ENCODE measurements at places on chromosomes 2 and 18.

DNA sequence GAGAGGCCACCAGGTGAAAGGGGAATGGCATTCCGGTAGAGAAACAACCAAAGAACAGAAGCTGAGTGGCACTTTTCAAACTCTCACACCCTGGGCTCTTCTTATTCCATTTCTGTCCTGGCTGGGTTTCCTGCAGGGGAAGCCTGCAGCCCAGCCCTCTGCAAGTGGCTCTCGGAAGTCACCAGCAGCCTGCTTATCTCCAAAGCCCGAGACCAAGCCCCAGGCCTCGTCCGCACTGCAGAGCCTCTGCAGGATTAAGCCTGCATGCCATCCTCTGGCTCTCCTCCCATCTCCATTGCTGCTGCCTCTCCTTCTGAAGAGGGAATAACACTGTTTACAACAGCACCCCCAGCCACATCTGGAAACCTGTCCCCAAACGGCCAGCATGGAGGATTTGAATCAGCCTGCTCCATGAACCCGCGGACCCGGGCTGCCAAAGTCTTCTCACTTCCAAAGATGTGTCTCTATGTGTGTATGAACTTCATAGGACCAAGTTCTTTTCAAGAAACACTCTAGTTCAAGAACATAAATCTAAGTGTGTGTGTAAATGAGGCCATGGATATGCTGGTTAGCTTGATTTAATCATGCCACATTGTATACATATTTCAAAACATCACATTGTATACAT, 54.2 kb downstream of the DIPK1C start:
- no peak overlapping the region for H3K27ac ChIP-seq
- peaks cover 15% of the 10 kb centered on the region for H3K4me1 ChIP-seq
- H3K36me3 ChIP-seq = no peaks in the 10 kb centered on the region
- H3K4me3 ChIP-seq = no peak overlapping the region

GRCh38 chr2:37052600-37053332, 31.4 kb downstream of the HEATR5B start:
- no peaks in the 10 kb centered on the region for H3K27me3 ChIP-seq
- H3K4me3 ChIP-seq = no peak overlapping the region
- H3K27ac ChIP-seq = no peak overlapping the region
- no peaks in the 10 kb centered on the region for H3K4me1 ChIP-seq

GRCh38 chr2:8116661-8117060, 565.2 kb upstream of the ID2 start:
- no peaks in the 10 kb centered on the region for H3K36me3 ChIP-seq
- peaks cover 2% of the 10 kb centered on the region for H3K27me3 ChIP-seq
- no peak for DNase-seq
- H3K4me3 ChIP-seq = no peak overlapping the region
- peaks cover 19% of the 10 kb centered on the region for H3K4me1 ChIP-seq

DNA sequence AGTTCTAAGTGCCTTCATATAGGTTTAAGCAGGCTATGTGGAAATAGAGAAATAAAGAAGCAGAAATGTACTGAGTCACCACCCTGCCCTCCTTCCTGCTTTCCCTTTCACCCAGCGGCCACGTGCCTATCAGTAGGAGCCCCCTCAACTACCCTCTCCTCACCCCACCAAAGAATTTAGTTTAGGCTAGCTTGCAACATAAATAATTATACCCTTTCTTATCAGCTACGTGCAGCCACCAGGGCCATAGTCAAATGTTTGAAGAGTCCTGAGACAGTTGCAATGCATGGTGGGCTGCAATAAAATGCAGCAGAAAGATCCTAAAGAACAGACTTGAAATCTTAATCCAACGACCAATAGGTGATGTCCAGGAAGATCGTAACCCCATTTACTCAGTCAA, 101.2 kb downstream of the RTP5 start:
- H3K36me3 ChIP-seq = peaks cover 12% of the 10 kb centered on the region
- peaks cover 23% of the 10 kb centered on the region for H3K4me1 ChIP-seq
- H3K27me3 ChIP-seq = no peaks in the 10 kb centered on the region
- no peak overlapping the region for H3K4me3 ChIP-seq
- no peak for DNase-seq

- no peaks in the 10 kb centered on the region for H3K36me3 ChIP-seq
- no peak overlapping the region for H3K4me3 ChIP-seq
- no peaks in the 10 kb centered on the region for H3K4me1 ChIP-seq
- H3K27me3 ChIP-seq = no peaks in the 10 kb centered on the region
- H3K27ac ChIP-seq = no peak overlapping the region
- DNase-seq = peak; percentile 81
Observed at GRCh38 chr2:31333527-31334183, 80.9 kb downstream of the XDH start.

GRCh38 chr18:72727776-72728175, 140.0 kb downstream of the NETO1 start:
- no peaks in the 10 kb centered on the region for H3K4me1 ChIP-seq
- no peak overlapping the region for H3K4me3 ChIP-seq
- DNase-seq = no peak
- H3K27me3 ChIP-seq = no peaks in the 10 kb centered on the region
- H3K36me3 ChIP-seq = no peaks in the 10 kb centered on the region

GRCh38 chr2:168662651-168663208, 139.7 kb upstream of the NOSTRIN start:
- DNase-seq = no peak
- no peak overlapping the region for H3K27ac ChIP-seq
- no peaks in the 10 kb centered on the region for H3K27me3 ChIP-seq

DNA sequence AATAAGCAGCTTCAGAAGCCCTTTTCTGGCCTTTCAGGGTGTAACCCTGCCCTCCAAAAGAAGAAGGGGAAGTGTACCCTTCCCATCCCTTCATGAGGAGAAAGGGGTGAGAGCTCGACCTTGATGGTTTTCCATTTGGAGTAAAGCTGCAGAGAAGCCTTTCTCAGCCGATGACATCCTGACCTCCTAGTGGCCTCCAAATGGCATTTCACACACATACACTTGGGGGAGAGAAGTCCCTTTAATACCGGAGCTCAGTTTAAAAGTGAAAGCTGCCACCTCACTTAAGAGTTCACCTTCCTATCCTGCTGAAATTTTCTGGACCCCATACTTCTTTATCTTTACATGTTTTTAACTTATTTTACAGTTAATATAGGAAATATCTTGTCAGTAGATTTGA, 716.7 kb downstream of the DCDC2C start:
- H3K4me1 ChIP-seq = no peaks in the 10 kb centered on the region
- DNase-seq = no peak

DNA sequence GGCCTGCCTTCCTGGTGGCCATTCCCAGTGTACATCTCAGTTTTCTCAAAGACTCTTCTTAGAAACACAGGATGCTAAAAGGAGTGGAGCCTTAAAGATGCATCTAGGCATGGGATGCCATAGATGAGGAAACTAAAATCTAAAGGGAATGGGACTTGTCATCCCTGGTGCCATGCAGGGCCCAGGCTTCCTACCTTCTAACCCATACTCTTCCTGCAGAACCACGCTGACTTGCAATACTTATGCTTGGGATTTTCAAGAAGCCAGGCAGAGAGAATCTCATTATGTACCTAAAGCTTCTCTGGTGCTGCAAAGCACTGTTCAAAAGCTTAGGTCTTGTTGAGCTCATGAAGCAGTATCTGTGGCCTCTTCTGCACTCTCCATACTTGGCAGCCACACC, 329.1 kb downstream of the CYRIA start:
- no peak overlapping the region for H3K27ac ChIP-seq
- no peak for DNase-seq
- H3K4me3 ChIP-seq = no peak overlapping the region
- no peaks in the 10 kb centered on the region for H3K4me1 ChIP-seq
- no peaks in the 10 kb centered on the region for H3K27me3 ChIP-seq
- peaks cover 4% of the 10 kb centered on the region for H3K36me3 ChIP-seq

- DNase-seq = no peak
- H3K4me1 ChIP-seq = no peaks in the 10 kb centered on the region
- H3K27me3 ChIP-seq = no peaks in the 10 kb centered on the region
- no peak overlapping the region for H3K27ac ChIP-seq
Observed at GRCh38 chr2:138032334-138032733, 68.1 kb downstream of the HNMT start.

- no peak for DNase-seq
- peaks cover 6% of the 10 kb centered on the region for H3K36me3 ChIP-seq
- H3K4me1 ChIP-seq = peaks cover 20% of the 10 kb centered on the region
- no peak overlapping the region for H3K27ac ChIP-seq
- H3K4me3 ChIP-seq = no peak overlapping the region
Observed at GRCh38 chr2:23784971-23785370, 142.0 kb downstream of the ATAD2B start.

- no peaks in the 10 kb centered on the region for H3K4me1 ChIP-seq
- no peak for DNase-seq
- no peak overlapping the region for H3K4me3 ChIP-seq
- no peak overlapping the region for H3K27ac ChIP-seq
- peaks cover 5% of the 10 kb centered on the region for H3K27me3 ChIP-seq
Observed at GRCh38 chr18:55452123-55452611, 135.8 kb downstream of the TCF4 start.

DNA sequence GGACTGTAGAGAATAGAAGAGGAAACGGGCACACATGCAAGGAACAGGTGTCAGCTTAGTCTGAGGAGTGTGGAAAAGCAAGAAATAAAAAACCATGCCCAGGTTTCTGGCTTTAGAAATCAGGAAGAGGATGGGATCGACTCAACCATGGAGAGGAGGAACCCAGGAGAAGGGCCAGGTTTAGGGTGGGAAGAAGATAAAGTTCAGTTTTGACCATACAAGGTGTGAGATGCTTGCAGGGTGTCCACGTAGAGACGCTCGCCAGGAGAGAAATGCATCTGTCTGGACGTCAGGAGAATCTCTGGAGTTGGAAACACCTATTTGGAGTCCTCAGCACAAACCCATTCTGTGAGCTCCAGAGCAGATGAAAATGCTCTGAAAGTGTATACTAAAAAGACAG, 275.1 kb downstream of the CYRIA start:
- no peak overlapping the region for H3K4me3 ChIP-seq
- H3K27ac ChIP-seq = no peak overlapping the region
- DNase-seq = no peak
- H3K27me3 ChIP-seq = no peaks in the 10 kb centered on the region

DNA sequence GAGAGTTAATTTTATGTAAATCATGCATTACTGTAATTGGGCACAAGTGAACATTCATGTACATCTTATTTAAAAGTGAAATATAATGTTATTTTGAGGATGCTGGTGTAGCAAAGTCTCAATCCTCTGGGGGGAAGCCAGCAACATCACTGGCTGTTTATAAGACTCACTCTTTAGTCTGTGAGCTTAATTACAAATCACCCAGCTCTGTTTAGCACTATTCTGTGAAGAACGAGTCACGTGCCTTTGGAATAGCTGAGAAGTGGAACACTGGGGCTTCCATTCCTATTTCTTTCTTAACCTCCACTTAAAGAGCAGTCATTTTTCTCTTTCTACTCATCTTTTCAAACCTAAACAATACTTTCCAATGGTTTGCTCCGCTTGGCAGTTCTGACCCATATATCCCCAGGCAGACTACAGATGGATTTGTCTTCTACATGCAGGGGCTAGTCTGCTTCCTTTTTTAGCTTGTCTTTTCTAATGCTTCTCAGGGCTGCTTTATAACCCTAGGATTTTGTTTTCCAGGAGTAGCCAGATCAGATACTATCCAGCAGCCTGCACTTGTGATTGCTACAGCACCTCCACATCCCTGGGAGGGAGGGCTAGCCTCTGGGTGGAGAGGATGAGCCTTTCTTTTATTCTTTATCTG, 95.3 kb upstream of the CAVIN2 start:
- no peak overlapping the region for H3K4me3 ChIP-seq
- no peaks in the 10 kb centered on the region for H3K36me3 ChIP-seq
- no peak for DNase-seq
- H3K4me1 ChIP-seq = no peaks in the 10 kb centered on the region
- H3K27me3 ChIP-seq = peaks cover 8% of the 10 kb centered on the region

DNA sequence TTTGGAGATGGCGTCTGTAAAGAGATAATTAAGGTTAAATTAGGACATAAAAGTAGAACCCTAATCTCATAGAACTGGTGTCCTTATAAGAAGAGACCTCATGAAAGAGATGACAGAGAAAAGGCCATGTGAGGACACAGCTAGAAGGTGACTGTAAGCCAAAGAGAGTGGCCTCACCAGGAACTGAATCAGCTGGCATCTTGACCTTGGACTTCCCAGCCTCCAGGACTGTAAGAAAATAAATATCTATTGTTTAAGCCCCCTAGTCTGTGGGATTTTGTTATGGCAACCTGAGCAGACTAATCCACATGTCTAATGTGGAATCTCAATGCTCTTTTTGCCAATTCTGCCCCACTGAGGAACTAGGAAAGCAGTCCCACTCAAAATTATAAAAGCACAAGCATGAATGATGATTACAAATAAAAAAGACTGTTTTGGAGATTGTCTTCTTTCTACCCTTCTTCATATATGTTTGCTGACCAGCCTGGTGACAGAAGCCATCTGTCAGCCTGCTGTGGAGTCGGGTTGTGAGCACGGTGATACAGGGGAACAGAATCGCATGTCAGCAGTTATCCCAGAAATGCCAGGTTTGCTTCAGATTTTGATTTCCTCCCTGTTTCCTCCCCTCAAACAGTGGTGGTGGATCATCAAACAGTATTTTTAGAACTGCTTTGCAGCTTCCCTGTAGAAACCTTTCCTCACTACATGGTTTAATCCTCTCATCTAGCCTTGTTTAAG, 54.2 kb downstream of the INPP4A start:
- peaks cover 12% of the 10 kb centered on the region for H3K36me3 ChIP-seq
- H3K27me3 ChIP-seq = no peaks in the 10 kb centered on the region
- no peak overlapping the region for H3K4me3 ChIP-seq
- no peak for DNase-seq
- H3K27ac ChIP-seq = no peak overlapping the region

DNA sequence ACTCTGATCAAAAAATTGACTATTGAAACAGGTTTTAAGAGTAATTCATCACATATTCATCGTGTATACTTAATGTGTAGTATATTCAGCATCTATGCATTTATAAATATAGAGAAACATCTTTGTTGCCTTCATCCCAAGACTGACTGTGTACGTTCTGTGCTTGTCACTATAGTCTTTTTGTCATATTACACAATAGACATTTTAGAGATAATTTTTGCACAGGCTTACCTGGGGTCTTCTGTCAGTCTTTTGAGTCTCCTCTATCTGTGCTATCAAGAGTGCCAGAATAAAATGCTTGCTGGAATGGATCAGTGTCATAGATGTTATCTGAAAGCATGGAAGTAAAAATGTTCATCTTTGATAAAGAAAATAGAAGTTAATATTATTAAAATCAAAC, 1047.7 kb upstream of the NRXN1 start:
- no peaks in the 10 kb centered on the region for H3K4me1 ChIP-seq
- no peaks in the 10 kb centered on the region for H3K36me3 ChIP-seq
- H3K27me3 ChIP-seq = no peaks in the 10 kb centered on the region
- DNase-seq = no peak

DNA sequence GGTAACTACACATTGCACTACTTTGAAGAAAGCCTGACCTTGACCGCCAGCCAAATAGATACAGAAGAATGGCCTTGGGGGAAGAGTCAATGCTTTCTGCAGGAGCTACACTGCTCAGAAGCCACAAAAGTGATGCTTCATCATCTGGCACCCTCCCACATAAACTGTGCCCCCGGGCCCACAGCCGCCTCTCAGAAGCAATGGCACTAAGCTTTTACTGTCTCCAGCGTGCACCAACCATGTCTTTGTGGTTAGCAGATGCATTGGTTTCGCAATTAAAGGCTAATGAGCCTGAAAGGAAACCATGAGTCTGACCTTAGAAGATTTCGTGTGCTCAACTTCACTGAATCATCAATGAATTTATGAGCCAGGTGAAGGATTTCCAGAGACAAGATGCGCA, 209.4 kb upstream of the TRIB2 start:
- peak overlapping the region; percentile 55 for H3K27ac ChIP-seq
- peak overlapping the region; percentile 36 for H3K4me3 ChIP-seq
- peaks cover 2% of the 10 kb centered on the region for H3K36me3 ChIP-seq
- DNase-seq = peak; percentile 82
- peaks cover 9% of the 10 kb centered on the region for H3K27me3 ChIP-seq
- peaks cover 63% of the 10 kb centered on the region for H3K4me1 ChIP-seq

Data from activated T-cell treated with anti-CD3 and anti-CD28 coated beads, Interleukin-2, amount 50 U/mL, for 72 hours (primary cell).